ENCODE measurements at places on chromosomes 4 and X. TPM values are rescaled to one million over a fixed set of nuclear protein-coding genes. Genes with fewer than 3 reads are reported as not detected.

The MAMLD1 gene
- total RNA-seq = 2.4 TPM

The XG gene
- total RNA-seq = not detected

The SAGE1 gene
- total RNA-seq = 0.47 TPM

The LRIT3 gene
- 0.06 TPM for total RNA-seq

The GATB gene
- 5.6 TPM for total RNA-seq

The ADH5 gene
- total RNA-seq = 45.3 TPM

The RGN gene
- 23.3 TPM for total RNA-seq

The CXCL11 gene
- 2.5 TPM for total RNA-seq

All from pancreas (tissue), 10 donors.